A673 (cell line): ENCODE measurements at places on chromosomes 1 and 21. TPM values are rescaled to one million over a fixed set of nuclear protein-coding genes. Genes with fewer than 3 reads are reported as not detected.

CFHR2 gene
- not detected in 2 replicates for total RNA-seq

SH3BGR gene
- total RNA-seq: 2.9 and 4.9 TPM in 2 replicates

ZNF683 gene
- total RNA-seq: not detected in 2 replicates

ZNF648 gene
- total RNA-seq: not detected in 2 replicates

KANK4 gene
- 0.13 and 0.24 TPM in 2 replicates for total RNA-seq

RXFP4 gene
- not detected in 2 replicates for total RNA-seq

PERM1 gene
- 0.28 TPM in 1 of 2 replicates, not detected in the other for total RNA-seq

AP4B1 gene
- total RNA-seq: 42.7 and 48.9 TPM in 2 replicates

NMNAT2 gene
- 0.13 and 0.17 TPM in 2 replicates for total RNA-seq
